ENCODE measurements at places on chromosomes 6 and 20.

GRCh38 chr6:9455864-9456658 is 958.8 kb downstream of the TFAP2A start:
- no peak for DNase-seq

DNA sequence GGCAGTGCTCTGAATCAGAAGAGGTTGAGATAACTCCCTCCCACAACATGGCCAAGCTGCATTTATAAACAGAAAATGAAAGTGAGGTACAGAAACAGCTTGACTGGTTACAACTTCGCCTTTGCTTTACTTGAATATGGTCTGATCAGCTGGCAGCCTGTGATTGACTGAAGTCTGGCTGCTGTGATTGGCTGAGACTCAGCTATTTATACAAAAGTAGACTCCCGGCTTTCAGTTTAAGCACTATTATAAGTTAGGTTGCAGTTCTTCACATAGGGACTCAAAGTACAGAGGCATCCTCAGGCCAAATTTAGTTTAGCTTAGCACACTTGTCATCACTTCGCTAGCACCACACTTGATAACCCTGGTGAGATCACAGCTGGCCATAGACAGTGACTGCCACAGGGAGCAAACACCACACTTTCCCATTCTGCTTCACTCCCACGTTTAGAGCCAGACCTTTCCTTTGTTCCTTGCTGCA is 362.6 kb downstream of the EPM2A start:
- peak; percentile 3 for DNase-seq

DNA sequence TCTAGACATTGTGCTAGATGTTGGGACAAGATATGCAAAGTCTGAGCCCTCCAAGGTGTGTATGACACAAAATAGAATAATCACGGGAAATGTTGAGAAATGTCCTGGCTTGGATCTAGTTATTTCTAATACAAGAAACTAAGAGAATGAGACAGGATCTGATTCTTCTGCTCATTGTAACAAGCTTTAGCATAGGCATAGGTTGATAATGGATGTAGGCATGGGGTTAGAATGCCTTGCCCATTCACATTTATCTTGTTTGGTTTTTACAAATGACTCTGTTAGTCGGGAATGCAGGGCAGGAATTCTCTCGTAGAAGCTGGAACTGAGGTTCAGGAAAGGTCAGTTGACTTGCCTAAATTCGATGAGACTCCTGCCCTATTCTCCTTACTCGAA is 1.5 kb upstream of the SLC26A8 start:
- peak; percentile 26 for DNase-seq

- DNase-seq = no peak
Observed at GRCh38 chr6:150255840-150256239, 113.0 kb upstream of the IYD start.

GRCh38 chr6:11215773-11216172 is 16.7 kb downstream of the NEDD9 start:
- no peak for DNase-seq

DNA sequence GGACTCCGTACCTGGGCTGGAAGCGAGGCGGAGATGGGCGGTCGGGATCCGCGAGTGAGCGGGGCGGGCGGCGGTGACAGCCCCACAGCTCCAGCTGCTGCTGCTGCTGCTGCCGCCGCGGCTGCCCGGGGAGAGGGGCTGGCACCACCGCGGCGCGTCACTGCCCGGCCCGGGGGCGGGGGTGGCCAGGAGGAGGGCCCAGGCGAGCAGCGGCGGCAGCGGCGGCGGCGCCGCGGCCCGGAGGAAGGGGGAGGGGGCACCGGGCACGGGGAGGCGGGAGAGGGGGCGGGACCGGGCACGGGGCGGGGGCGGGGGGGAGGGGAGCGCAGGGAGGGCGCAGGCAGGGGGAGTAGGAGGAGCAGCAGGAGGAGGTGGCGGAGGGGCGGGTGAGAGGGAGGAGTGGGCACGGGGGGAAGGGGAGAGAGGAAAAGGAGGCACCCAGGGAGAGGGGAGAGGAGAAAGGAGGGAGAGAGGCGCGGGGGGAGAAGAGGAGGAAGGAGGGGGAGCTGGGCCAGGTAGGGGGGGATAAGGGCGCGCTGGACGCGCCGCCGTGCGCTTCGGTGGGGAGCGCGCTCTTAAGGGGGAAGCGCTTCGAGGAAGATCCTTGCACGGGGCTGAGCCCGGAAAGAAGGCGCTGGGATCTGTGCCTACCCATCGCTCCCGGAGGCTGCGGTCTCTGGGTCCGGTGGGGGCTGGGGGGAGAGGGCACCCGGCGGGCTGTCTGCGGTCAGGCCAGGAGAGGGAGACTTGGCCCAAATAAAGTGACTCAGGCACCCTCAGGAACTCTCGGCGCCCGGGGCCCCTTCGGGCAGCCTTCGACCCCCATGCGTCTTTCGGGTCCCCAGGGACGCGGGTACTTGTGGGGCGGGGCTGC is 101.5 kb downstream of the NOL4L start:
- peak; percentile 65 for DNase-seq

- peak; percentile 14 for DNase-seq
Observed at GRCh38 chr20:63167026-63167917, 48.7 kb downstream of the YTHDF1 start.

- DNase-seq = peak; percentile 63
Observed at GRCh38 chr6:148414836-148415235, 72.2 kb downstream of the SASH1 start.

DNA sequence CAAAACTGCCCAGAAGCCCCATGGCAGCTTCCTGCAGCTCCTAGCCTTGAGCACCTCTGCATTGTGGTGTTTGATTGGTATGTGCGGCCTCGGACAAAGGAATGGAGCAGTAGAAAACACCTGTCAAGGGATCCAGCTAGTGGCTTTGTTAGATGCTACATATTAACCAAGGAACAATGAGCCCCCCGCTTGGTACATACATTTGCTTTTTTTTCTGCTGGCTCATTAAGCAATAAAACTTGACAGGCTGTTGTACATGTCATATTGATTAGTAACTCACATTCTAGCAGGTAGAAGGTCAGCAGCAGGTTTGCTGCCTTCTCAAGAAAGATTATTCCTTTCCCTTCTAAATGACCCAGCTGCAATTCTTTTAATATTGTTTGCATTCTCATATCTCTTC is 937 bp downstream of the SPACA1 start:
- no peak for DNase-seq

DNA sequence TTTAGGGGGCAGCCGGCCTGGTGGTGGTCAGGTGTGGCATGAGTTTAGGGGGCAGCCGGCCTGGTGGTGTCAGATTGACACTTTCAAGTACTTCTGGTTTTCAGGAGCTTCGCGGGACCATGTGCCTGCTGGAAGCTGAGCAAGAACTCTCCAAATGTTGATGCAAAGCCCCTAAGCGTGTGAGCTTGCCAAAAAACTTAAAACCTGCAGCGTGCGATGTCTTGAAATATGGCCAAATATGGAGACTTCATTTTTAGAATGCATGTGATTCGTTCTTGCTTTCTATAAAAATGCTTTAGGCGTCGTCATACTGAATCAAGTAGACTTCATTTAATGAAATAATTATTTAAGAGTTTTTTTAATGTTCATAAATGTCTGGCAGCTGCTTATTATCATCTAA is 149.4 kb downstream of the SMOC2 start:
- DNase-seq = no peak

- DNase-seq = peak; percentile 48
Observed at GRCh38 chr6:29696147-29697125, 15.5 kb upstream of the ZFP57 start.

- DNase-seq = peak; percentile 57
Observed at GRCh38 chr6:48978016-48978415, 485.0 kb downstream of the MMUT start.

DNA sequence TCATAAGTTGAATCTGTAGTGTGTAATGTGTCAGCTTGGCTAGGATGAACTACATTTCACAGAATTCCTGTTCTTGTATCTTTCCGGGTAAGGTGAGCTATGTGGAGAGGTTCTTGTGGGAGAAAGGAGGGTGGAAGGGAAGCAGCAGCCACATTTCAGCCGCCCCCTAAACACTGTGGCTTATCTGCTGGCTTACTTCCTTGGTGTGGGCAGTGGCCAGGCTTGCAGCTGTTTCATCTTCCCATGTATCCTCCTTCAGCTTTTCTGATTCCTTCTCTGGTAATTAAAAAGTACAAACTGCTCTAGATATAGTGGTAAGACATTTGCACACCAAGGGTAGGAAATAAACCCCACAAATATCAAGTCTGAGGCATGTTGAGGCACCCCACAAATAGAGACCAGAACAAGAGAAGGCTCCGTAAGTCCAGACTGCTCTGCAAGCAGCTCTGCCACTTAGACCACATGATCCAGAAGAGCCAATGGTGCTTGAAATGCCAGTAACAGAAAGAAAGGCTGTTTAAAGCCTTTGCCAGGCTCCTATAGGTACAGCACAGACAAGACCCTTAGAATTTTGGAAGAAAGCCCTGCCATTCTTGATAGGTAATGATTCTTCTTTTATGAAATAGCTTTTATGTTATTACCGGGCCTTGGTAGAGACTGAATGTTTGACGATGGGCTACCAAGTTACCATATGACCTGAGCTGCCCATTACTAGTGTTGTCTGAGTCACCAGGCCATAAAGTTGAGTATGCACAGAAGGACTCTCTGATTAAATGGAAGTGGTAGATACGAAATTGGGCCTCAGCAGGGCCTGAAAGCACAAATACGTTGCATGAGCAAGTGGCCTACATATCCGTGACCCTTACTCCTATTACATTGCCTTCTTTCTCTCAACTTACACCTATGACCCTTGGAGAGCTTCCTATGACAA is 215.0 kb upstream of the SGK1 start:
- DNase-seq = no peak

DNA sequence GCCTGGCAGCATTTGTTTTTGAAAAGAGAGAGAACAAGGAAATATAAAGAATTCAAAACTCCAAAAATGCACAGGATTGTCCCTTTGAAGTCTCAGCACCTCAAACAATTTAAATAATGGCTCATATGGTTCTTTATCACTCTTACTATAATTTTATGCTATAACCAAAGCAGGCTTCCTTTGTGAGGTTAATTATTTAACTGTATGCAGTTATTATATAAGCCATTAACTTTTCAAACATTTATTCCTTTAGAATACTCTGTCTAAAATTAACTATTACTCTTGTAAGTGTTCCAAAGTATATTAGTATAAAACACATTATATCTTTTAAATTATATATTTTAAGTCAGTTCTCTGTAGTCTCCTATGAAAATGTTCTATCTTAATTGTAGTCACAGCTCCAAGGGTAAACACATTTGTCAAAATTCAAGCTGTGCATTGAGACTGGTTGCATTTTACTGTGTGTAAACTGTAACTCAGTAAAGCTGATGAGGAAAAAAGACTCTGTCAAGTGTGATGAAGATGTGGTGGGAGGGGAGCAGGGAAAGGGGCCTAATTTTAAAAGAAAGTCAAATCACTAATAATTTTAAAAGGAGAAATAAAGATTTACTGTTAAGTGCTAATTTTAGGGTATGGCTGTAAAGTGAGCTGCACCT is 20.0 kb upstream of the PLAGL1 start:
- no peak for DNase-seq

DNA sequence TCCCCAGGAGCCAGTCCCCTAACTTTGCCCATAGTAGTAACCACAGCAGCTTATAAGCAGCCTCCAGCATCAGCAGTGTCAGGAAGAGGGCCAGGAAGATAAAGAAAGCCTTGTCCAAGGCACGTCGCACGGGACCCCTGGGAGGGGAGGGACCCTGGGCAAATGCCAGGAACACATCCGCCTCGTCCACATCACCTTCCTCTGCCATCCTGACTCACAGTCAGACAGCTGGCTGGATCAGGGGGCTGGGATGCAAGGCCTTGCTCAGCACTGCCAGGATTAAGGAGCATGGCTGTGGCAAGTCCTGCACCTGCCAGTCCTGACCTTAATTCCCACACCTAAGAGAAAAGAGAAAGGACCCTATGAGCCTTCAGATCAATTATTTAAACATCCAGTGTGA is 11.5 kb upstream of the ZBTB22 start:
- DNase-seq = peak; percentile 24

DNA sequence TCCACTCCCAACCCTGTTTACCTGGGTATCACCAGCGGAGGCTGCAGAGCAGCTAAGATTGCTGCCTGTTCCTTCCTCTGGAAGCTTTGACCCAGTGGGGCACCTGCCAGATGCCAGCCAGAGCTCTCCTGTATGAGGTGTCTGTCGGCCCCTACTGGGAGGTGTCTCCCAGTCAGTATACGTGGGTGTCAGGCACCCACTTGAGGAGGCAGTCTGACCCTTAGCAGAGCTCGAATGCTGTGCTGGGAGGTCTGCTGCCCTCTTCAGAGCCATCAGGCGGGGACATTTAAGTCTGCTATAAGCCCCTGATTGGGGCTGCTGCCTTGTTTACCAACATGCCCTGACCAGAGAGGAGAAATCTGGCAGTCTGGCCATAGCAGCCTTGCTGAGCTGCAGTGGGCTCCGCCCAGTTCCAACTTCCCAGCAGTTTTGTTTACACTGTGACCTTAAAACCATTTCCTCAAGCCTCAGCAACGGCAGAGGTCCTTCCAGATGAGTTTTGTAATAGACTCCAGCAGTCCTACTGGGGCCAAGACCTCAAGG is 2.8 kb downstream of the RAET1E start:
- peak; percentile 64 for DNase-seq

- peak; percentile 88 for DNase-seq
Observed at GRCh38 chr6:161257793-161258457, 15.9 kb downstream of the AGPAT4 start.

DNA sequence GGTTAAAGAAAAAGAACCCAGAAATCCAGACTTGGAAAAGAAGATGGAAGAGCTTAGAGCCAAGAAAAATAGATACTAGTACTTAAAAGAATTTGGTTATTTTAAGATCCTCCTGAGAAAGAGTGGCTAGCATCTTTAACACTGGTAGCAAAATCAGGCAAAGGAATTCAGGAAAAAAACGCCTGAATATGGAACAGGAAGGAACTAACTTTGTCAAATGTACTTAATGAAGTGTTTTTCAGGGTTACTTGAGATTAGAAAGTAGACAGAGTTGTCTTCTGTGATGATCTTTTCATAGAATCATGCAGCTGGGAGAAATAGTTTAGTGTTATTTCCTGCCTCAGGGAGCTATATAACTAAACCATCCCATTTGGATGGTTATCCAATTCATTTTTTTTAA is 50.8 kb upstream of the SASH1 start:
- no peak for DNase-seq

DNA sequence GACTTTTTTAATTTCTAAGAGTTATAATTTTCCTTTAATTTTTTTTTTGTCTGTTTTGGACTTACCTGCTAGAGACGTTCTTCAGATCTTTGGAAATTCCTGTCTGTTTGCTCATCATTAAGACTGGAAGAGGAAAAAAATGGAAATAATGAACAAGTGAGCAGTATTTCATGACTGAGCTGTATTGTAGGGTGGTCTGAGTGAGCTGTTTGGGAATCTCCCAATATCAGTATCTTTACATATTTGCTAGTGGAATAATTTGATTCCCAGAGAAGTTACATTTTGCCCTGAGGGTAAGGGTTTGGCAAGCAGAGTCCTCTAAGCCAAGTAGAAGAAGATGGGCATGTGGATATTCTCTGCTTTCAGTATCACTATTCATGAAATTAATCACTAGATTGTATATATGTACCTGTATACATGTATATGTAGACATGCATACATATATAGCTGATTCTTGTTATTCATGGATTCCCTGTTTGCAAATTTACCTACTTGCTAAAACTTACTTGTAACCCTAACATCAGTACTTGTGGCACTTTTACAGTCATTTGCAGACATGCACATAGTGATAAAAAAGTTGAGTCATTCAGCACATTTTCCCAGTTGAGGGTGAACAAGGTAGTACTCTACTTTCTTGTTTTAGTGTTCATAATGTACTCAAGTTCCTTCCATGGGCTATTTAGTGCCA is 13.5 kb downstream of the ZC2HC1B start:
- peak; percentile 31 for DNase-seq

Measured in PC-3 (cell line).